Right renal pelvis (tissue), 4 donors: ENCODE measurements at places on chromosomes 2 and 18.

- DNase-seq, result no peak
These were observed 296.3 kb upstream of the KCNJ3 start for GRCh38 chr2:154402213-154402612.

- DNase-seq, result no peak
These were observed 76.1 kb downstream of the PPP1R1C start for GRCh38 chr2:182061739-182062138.

DNA sequence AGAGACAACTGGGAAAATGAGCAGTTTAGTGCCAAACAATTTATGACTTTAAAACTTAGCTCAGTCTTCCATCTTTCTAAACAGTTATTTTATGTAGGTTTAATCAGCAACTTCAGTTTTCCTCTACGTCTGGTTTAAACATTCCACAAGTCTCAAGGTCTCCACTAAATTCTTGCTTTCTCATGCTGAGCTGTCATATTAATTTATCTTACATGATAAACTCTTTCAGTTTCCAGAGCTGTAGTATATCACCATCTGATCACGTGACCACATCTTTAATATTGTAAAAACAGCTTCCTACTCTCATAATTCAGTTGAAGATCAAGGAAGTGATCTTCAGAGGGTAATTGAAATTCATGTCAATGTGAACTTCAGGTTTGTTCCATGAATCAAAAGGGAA lies 158.6 kb downstream of the ZNF804A start:
- DNase-seq, result no peak

GRCh38 chr2:17476830-17477229 lies 41.4 kb downstream of the RAD51AP2 start:
- no peak for DNase-seq

GRCh38 chr2:95376311-95377215 lies 25.9 kb upstream of the FAHD2A start:
- no peak for DNase-seq

DNA sequence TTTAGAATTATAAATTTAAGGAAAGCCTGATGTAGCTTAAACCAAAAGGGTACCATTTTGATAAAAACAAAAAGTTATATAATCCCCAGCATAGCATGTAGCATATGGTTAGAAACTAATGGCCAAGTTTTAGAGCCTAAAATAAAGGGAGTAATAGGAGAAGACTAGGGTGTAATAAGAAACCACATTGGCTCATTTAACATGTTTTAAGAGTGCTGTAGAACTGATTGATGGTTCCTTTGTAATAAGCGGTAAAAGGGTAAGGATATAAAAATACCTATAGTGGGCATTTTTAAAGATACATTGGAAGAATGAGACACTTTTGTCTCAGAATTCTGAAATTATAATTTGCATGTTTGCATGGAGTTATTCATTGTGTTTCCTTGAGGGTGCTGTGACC lies 1.9 kb downstream of the PSMA8 start:
- DNase-seq, result peak; percentile 15

DNA sequence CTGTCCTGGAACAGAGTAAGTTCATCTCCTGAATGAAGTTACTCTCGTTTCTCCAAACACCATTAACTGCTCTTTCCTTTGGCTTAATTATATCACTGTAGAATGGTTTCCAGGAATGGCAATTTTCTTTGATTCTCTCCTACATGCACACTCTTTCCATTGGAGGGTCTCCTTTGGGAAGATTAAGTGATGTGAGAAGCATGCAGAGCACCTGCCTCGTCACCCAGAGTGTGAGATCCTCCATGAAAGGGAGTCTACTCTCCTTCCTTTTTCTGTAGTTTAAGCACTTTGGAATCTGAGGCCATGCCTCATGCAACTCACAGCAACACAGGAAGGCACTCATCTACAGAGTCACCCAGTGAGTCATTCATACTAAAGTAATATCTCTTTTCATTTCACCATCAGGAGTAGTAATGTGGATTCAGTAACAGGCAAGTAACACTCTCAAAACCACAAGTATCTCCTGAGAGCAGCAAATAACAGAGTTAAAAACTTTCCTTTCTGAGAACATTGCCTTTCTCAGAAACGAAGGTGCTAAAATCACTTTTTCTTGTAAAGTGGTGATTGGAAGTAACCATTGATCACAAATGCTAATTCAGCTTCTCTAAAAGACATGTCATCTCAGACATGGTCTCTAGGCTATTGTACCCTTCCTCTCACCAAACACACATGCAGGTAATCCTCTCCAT lies 52.8 kb upstream of the IL1RL1 start:
- no peak for DNase-seq

GRCh38 chr2:17539611-17540092 lies 844 bp upstream of the VSNL1 start:
- no peak for DNase-seq

DNA sequence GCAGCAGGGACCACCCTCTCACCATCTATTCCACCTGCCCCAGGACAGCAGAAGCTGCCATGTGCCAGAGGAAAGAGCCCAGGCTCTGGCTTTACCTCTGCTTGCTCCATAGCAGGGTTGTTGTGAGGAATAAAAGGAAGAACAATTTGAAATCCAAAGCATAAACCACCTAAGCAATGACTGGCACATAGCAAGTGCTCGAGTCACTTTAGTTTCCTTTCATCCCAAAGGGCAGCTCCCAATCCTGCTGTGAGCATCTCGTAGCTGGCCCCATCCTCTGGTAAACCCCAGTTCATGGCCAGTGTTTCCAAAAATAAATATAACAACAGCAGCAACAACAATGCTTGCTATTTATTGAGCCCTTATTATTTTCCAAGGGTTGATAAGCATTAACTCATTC lies 923.5 kb downstream of the EPHA4 start:
- DNase-seq, result no peak

GRCh38 chr2:215677481-215677880 lies 241.6 kb upstream of the FN1 start:
- no peak for DNase-seq

DNA sequence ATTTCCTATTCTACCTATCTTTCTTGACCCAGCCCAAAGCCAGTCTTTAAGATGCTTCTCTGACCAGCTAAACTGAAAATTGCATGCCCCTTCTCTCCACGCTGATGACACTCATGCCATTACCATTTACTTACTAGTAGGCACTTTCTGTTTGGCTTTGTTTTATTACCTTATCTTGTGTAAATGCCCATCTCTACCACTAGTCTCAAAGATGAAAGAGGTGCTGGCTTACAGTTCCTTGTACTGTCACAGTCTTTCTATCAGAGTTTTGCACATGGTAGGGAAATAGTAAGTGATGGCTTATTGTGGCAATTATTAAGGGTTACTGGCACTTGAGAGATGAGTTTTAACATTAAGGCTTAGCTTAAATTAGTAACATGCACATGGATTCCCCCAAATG lies 352.1 kb downstream of the RBM43 start:
- DNase-seq, result no peak

- no peak for DNase-seq
These were observed 51.7 kb upstream of the ACVR2A start for GRCh38 chr2:147792966-147793617.

DNA sequence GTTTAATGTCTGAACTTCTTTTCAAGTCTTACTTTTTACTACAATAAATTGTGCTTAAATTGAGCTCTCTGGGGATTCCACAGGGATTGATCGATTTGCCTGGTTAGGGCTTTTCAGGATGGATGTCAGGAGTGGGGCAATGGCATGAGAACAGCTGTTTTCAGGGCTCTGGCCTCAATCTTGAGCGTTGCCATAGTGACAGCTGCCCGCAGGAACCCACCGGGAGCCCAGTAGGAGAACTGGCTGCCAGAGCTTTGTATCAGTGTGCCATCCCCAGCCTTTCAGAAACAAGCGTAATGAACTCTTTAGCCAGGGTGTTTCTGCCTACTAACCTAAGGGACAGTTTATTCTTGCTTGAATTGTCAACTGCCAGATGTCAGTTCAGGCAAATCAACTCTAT lies 93.5 kb downstream of the GALNT3 start:
- DNase-seq, result no peak

DNA sequence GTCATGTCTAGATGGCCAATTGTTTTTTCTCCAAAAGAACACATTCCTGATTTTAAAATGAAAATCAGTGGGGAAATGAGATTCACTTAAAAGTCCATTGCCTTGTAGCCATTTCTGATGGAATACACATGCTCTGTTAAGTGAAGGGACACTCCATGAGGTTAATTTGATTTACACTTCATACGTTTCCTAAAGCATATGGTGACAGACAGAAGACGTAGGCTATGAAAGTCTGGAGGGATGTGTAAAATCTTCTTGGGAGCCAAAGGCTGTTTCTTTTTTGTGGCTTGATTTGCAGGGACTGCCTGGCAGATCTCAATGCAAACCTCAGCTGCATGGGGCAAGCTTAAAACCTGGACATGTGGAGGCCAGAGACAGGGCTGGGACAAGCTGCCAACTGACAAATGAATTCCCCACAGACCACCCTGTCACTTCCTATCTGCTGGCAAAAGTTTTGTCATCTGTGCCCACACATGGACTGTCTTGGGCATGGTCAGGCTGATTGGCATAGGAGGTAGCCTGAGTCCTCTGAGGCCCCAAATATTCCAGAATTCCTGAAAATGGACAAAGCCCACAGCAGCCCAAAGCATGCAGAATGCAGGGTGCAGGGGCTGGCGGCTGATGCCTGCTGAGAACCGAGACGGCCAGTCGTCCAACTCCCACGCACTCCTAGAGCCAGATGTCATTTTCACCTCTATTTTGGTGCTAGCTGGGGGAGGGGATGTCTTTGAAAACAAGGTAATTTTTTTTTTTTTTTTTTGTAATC lies 73.9 kb downstream of the SDC1 start:
- no peak for DNase-seq

- DNase-seq, result no peak
These were observed 2.6 kb downstream of the CAB39 start for GRCh38 chr2:230715201-230715600.

DNA sequence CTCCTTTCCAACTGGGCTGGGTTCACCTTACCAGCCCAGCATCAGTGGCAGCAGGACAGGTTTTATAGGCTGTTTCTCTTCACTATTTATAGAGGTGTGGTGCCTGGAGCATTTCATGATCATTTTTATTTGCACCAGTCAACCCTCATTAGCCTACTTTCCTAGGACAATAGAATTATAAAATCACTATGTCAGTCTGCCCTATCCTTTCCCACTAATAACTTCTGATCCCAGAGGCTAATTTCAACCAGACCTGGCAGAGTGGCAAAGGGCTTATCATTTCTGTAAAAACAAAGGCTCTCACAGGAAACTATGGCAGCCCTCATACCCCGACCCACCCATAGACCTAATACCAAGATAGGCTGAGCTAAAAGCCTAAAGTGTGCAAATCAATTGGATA lies 243.5 kb upstream of the TMEFF2 start:
- DNase-seq, result no peak

DNA sequence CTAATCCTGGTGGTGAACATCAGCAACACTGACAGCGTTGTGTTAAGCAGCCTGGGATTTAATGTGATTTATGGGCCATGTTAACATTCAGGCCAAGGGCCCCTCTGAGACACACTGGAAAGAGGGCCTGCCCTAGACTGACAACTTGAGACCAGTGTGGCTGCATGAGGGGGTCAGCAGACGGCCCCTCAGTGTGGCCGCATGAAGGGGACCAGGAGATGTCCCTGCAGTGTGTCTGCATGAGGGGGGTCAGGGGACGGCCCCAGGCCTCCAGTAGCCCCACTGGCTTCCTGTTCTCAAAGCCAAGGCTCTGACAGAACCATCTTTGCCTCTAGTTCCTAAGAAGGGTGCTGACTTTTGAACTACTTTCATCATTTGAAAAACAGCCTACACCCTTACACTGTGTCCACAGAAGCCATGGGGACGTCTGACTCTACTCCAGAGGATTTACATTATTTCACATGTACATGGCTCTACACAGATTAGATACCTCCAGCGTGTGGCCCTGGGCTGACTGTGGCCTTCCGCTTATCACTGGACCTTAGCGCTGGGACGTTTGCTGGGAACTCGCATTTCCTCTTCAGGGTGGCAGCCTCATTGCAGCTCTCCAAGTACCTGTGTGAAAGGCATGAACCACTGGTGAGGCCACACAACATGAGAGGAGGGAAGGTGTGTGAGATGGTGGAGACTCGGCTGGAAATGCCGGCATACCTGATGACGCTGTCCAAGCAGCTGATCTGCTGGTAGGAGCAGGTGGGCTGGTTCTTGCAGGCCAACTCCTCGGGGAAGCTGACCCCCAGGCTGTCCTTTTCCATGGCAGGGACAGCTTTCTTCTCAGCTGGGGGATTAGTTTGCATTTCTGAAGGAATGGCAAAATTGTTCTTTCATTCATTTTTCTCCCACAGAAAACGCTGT lies 18.2 kb upstream of the HES6 start:
- no peak for DNase-seq

DNA sequence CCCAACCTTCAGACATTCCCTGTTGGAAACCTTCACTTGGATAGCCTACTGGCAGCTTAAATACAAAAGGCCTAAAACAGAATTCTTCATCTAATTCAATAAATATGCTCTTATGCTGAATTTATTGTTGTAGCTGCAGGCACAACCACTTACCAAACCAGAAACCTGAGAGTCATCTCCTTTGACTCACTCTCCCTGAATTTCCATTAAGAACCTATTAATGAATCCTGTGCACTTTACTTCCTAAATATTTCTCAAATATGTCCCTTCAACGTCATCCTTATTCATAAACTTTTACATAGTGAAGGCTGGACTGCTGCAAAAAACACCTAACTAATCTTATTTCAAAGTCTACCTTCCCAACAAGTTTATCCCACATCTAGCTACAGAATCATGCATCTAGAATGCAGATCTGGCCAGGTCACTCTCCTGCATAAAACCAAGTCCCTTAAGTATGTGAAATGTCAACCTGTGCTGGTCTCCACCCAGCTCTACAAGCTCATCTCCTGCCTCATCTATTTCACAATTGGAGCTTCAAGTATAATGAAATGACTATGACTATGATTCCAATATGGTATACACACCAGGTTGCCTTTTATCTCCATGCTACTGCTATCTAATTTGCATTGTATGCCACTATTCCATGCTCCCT lies 354.2 kb downstream of the ZEB2 start:
- DNase-seq, result no peak

GRCh38 chr18:26757263-26758019 lies 108.1 kb downstream of the AQP4 start:
- DNase-seq, result peak; percentile 59

DNA sequence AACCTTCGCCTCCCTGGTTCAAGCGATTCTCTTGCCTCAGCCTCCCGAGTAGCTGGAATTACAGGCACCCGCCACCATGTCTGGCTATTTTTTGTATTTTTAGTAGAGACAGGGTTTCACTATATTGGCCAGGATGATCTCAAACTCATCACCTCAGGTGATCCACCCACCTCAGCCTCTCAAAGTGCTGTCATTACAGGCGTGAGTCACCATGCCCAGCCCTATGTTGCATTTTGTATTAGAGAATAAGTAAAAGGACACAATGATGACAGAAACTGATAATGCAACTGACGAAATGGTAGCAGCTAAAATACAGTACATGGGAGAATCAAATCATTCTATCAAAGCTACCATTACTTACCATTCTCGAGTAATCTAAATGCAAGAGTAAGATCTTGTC lies 276.7 kb downstream of the DSEL start:
- DNase-seq, result no peak

GRCh38 chr2:174335254-174335987 lies 667 bp downstream of the SP9 start:
- no peak for DNase-seq

GRCh38 chr2:189393440-189394111 lies 47.7 kb upstream of the WDR75 start:
- no peak for DNase-seq

GRCh38 chr2:6864923-6865345 lies 773 bp downstream of the CMPK2 start:
- DNase-seq, result no peak

GRCh38 chr2:20744366-20745335 lies 77.7 kb downstream of the GDF7 start:
- DNase-seq, result no peak

GRCh38 chr18:48896875-48897511 lies 53.8 kb downstream of the SMAD7 start:
- DNase-seq, result no peak
